GM20000 (cell line): ENCODE measurements at places on chromosomes 16 and 17.
A peak's percentile ranks its signal among the peaks of the same experiment; 100 is the strongest.

GRCh38 chr16:72355561-72355960 is 183.6 kb upstream of the PMFBP1 start:
- DNase-seq, result no peak

DNA sequence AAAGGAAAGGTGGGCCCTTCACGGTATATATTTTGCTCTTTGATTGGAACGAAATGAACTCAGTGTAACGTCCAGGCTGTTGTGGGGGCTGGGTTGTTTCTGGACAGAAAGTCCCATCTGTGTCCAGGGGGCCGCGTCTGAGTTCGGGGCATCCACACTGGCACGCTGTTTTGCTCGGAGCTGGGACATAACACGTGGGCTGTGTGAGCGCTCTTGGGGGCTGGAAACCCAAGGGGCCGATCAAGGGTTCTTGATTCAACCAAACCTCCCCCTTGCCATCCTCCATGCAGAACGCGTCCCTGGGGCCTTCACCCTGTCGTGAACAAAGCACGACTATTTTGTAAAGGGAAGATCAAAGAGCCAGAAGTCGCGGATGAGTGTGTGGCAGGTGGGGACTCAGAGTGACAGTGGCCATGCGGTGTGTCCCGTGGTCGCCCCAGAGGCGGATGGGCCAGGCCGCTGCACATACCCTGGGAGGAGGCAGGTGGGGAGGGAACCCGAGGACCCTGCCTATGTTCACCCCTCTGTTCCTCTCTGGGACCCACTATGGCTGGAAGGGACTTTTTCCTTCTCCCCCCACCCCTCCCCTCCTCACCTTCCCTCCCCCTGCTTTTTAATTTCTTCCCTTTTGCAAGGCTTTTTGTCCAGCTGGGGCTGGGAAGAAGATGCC is 387.2 kb downstream of the SEC14L1 start:
- no peak for DNase-seq

- no peak for DNase-seq
Measured at GRCh38 chr16:52781005-52781630, 234.2 kb upstream of the TOX3 start.

- no peak for DNase-seq
Measured at GRCh38 chr16:12901597-12902461, at the start of gene SHISA9. Gene SHISA9, plus strand, starts transcription at chr16:12901598.

DNA sequence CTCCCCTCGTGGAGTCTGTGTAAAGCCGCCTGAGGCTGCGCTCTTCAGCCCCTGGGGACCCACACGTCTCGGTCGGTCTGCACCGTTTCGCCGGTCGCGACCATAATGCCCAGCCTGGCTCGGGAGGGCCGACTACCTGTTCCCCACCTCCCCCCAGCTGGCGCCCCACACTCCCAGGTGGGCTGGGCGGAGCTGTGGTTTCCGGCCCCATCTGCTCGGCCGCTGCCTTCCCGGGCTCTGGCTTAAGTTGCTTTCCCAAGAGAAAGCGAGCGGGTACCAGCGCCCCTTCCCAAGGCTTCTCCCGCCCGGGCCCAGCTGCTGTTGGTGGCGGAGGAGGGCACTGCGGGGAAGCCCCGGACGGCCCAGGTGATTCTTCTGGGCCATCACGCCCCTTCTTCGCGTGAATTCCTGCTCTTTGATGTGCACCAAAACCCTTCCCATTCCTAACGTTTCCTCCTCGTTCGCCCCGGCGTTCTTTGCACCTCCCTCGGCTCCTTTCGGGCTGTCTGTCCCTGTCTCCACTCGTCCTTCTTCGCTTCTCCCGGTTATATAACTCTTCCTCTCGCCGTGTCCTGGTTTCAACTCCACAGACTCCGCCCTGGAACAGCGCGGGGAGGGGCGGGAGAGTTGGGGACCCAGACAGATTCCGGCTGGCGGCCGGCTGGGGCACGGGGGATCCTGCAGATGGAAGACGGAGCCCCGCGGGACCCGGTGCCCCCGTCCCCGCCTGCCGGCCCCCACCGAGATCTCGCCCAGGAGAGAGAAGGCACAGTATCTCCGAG is 2.0 kb downstream of the KDM6B start:
- DNase-seq, result peak; percentile 52

DNA sequence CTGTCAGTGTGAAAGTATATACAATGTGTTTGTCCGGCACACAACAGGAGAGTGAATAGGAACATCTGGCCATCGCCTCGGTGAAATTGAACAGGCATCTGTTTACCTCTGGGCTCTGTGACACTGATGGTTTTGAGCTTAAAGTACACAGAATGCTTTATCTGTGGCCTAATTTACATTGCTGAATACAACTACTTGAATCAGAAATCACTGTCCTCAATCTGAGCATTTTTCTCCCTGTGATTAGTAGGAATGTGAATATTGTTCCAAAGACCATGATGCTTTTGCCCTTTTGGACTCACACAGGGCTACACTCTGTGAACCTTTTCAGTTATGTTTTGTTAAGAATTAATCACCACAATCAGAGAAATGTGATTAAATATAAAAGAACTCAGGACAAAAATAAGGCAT is 323.0 kb upstream of the TBX2 start:
- no peak for DNase-seq

DNA sequence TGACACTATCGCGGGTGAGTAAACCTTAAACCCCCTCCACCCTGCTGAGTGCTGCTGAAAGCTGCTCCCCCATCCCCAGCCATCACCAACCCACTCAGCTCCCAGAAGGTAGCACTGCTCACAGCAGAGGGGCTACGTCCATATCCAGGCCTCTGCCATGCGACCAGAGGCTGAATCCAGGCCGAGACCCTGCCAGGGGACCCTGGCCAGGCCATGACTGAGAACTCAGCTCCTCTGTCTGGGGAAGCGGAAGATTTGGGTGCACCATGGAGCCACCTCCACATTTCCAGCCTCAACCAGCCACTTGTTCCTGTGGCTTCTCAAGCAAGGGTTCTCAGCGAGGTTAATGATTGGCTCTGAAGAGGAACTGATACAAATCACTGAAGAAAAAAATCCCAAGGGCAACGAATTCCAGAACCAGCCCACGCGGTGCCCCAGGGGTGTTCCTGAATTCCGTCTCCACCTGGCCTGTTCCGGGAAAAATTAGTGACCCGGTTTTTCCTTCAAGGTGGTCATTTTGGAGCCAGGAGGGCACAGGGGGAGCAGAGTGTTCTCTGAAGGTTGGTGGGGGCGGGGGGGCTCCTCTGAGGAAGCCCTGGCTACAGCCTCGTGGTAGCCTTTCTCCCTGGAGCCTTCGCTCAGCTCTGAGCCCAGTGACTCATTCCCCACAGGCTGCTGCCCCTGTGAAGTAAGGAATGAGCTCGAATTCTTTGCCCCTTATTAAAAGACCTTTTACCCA is 9.3 kb upstream of the SLC16A5 start:
- peak; percentile 77 for DNase-seq

- DNase-seq, result no peak
Measured at GRCh38 chr16:49342336-49343265, 31.0 kb upstream of the C16orf78 start.

DNA sequence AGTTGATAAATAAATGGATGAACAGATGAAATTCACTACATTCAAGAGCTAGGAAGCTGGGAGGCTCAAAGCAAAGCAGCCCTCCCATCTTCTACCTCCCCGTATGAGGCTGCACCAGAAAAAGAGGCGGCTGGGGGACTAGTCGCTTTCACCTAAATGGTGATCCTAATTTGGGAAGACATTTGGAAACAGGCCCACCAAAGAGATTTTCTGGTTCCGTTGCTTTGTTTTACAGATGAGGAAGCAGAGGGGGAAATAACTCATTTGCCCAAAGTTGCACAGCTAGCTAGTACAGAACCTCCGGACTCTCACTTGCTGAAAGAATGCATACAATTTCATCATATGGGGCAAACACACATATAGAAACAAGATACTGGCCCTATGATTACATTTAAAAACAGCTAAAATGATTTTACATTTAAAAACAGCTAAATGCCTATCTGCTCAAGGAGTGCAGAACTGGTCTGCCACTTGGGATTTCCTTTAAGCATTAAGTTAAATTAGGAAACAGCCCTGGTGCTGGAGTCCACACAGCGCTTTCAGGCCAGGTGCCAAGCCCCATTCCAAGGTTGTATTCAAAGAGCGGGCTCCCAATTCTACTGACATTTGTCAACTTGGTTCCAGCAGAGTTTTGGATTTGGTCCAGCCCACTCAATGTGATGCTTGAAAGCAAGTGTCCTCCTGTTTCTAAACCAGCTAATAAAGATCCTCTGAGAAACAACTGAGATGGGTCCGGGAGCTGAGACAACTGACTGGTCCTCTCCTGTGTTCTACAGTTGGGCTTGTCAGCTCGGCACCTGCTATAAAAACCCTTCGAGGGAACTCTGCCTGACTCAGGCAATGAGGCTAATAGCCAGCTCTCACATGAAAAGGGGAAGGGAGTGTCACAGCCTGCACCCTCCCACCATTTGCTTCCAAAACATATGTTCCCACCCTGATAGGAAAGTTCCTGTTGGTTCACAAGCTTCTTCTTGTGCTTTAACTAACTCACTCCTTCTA is 11.7 kb downstream of the ERN1 start:
- no peak for DNase-seq

GRCh38 chr16:89841275-89841674 is 13.0 kb downstream of the SPIRE2 start:
- DNase-seq, result peak; percentile 38

DNA sequence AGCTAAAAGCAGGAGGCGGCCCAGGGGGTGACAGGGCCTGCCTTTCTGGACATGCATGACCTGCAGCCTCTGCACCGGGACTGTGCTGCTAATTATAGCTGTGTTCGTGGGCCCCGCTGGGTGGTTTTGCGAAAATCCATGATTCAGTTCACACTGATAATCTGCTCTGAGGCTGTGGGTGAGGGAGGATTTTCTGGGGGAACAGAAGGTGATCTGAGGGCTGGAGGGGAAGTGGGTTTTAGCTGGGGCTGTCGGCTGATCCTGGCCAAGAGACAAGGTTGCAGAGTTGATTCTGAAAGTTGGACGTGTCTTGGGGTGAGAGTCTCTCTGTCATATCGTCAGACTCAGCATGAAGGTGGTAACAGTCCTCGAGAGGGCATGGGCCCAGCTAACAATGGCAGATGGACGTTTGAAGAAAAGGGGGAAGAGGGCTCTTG is 187.5 kb upstream of the ZNF469 start:
- peak; percentile 34 for DNase-seq

GRCh38 chr17:13374203-13375143 is 227.3 kb downstream of the HS3ST3A1 start:
- no peak for DNase-seq

- DNase-seq, result no peak
Measured at GRCh38 chr16:10016752-10017151, 165.5 kb downstream of the GRIN2A start.

DNA sequence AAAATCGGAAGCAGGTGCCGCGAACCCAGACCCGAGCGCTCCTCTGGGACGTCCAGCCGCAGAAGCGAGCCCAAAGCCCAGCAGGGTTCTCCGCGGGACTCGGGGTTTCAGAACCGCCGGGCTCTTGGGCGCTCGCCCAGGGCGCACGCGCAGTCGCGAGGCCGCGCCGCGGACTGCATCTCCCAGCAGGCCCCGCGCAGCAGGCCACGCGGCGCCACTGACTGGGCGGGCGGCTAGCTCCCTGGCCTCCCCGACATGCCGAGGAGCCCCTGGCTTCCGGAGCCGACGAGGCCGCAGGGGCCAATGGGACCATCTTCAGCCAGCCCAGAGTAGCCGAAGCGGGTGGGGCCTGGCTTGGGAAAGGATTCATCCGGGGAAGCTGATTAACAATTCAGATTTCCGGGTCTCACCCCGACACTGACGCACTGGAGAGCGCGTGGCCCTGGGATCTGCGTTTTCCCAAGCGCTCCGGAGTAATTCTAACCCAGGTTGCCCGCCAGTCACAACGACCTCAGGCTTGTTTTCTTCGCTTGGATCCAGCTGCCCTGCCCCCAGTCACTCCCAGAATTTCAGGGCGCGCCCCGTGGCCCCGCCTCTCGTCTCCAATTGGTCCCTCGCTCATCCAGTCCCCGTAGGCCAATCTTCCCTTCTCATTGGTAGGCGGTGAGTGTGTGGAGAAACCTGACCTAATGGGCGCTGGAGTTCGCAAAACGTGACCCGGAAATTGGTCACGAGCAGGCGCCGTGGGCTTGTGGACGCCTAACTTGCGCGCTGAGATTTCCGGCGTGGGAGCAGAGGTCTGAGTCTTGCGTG is at the start of gene ZNF263:
Gene ZNF263 (plus strand): TSS at position 762 of the 813 bp plus-strand sequence. CDS start 328 bp downstream, outside the sequence.
- peak; percentile 98 for DNase-seq

- peak; percentile 55 for DNase-seq
Measured at GRCh38 chr17:59829217-59830006, 63.3 kb downstream of the TUBD1 start.

DNA sequence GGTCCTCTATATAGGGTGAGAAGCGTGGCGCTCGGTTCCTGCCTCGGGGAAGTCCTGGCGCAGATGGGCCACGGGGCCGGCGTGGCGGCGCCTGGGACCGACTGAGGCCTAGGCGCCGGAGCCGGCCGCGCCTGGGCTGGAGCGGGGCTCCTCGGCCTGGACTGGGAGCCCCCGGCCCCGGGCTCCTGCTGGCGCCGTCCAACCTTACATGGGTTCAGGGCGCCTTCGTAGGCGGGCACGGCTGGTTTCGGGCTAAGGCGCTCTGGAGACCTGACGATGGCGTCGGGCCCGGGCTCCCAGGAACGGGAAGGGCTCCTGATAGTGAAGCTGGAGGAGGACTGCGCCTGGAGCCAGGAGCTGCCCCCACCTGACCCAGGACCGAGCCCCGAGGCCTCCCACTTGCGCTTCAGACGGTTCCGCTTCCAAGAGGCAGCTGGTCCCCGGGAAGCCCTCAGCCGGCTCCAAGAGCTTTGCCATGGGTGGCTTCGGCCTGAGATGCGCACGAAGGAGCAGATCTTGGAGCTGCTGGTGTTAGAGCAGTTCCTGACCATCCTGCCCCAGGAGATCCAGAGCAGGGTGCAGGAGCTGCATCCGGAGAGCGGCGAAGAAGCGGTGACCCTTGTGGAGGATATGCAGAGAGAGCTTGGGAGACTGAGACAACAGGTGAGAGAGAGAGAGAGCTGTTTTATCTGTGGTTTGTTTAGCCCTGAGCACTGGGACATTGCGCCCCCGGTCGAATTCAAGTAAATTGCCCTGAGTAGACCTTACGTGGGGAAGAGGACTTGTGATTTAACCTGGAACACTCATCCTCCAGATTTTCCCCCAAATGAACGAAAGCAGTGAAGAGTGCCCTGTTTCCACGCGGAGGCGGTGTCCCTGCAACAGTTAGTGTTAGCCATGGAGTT is 504 bp downstream of the ZNF263 start:
- no peak for DNase-seq

- no peak for DNase-seq
Measured at GRCh38 chr17:61029181-61029580, 351.5 kb downstream of the BCAS3 start.

- no peak for DNase-seq
Measured at GRCh38 chr16:46768809-46769208, 20.7 kb upstream of the MYLK3 start.

- DNase-seq, result no peak
Measured at GRCh38 chr17:59766491-59766890, 59.0 kb downstream of the VMP1 start.

DNA sequence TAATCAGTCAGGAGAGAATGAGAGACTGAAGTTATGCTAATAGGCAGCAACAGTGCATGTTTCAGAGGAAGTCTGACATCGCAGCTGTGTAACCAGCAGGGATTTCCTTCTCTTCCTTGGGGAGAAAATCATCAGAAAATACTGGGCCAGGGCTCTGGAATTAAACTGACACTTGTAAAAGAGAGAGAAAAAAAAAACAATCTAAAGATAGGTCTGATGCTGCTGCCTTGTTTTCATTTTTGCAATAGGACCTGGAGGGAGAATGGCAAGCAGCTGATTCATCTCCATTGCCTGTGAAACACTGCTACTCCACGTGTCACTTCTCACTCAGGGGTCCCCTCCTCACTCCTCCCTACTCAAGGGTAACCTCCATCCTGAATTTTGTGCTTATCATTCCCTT is 17.7 kb upstream of the CORO6 start:
- DNase-seq, result no peak

- no peak for DNase-seq
Measured at GRCh38 chr16:12988071-12988470, 86.7 kb downstream of the SHISA9 start.

GRCh38 chr17:28547623-28548416 is 4.6 kb downstream of the UNC119 start:
- DNase-seq, result peak; percentile 87
